RWPE1 (cell line): ENCODE measurements at places on chromosomes 3 and 15.

- DNase-seq, result no peak
Observed at GRCh38 chr3:183158113-183158512, 4.4 kb downstream of the LAMP3 start.

GRCh38 chr3:184610245-184610871 lies 48.8 kb downstream of the EPHB3 start:
- no peak for DNase-seq

GRCh38 chr3:39989746-39990145 lies 180.3 kb downstream of the MYRIP start:
- DNase-seq, result no peak

- DNase-seq, result peak; percentile 8
Observed at GRCh38 chr3:63914312-63914711, 2.1 kb upstream of the SCAANT1 start.

DNA sequence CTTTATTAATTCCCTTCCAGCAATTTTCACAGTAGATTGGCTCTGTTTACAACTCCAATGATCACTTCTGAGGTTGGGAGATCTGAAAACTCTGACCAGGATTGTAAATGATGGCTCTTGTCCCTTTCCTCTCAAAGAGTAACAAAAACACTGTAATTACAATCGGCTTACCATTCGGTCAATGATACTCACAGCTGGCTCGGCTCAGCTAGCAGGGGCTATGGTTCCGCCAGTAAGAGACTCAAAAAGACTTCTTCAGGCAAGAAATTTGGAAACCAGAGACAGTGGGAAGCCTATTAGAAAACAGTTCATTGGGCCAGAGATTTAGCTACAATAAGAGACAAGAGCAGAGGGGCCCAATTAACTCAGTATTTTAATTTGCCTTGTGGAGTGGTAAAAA lies 96.6 kb downstream of the LRRC3B start:
- no peak for DNase-seq

GRCh38 chr3:122572940-122573412 lies 4.5 kb upstream of the PARP15 start:
- peak; percentile 39 for DNase-seq

- peak; percentile 54 for DNase-seq
Observed at GRCh38 chr15:75170711-75171341, 30.9 kb upstream of the C15orf39 start.

GRCh38 chr15:77160562-77161478 lies 89.9 kb upstream of the TSPAN3 start:
- DNase-seq, result peak; percentile 51

DNA sequence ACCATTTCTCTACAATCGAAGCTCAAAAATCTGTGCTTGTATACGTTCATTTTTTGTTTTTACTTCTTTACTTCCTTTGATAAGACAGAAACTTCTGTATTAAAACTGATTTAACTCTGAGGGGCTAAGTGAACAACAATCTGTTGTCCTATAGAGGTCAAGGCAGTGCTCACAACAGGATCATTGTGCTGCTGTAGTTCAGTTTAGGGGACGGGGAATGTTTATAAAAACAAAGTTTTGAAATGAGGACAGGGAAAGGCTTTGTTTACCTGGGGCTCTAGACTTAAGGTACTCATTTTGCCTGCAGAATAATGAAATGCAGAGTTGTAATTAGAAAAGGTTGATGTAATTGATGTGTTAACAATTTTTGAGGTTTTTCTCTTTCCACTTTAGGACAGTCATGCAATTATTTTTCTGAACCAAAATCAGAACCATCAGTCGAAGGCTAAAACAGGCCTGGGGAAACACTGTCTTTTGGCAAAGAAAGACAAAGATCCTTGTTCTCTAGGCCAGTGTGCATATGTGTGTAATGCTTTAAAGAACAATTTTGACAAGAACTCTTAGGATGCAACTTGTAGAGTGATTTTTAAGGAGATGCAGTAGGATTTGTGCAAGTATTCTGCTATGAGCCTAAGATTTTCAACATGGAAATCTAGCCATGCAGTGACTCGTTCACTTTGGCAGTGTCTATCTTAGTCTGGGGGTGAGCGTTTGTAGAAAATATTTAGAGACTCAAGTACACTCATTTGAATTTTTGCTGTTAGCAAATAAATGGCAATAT lies 165.2 kb downstream of the PGPEP1L start:
- DNase-seq, result no peak

- DNase-seq, result no peak
Observed at GRCh38 chr15:65259367-65259797, 27.3 kb downstream of the PARP16 start.

DNA sequence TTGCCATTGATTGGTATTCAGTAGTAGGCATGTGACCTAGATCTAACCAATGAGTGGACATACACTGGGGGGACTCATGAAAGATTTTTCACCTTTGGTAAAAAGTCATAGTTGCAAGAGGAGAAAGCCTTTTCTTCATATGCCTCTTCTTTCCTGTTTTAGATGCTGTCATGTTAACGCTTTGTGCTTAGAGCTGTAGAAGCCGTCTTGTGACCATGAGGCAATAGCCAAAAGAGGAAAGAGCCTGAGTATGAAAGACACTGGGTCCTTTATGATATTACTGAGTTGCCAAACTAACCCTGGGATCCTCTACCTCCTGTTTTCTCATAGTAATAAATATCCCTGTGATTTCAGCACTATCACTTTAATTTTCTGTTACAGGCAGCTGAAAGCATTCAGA lies 396.0 kb downstream of the FHIT start:
- no peak for DNase-seq

GRCh38 chr3:172186607-172187006 lies 147.2 kb downstream of the FNDC3B start:
- DNase-seq, result no peak

DNA sequence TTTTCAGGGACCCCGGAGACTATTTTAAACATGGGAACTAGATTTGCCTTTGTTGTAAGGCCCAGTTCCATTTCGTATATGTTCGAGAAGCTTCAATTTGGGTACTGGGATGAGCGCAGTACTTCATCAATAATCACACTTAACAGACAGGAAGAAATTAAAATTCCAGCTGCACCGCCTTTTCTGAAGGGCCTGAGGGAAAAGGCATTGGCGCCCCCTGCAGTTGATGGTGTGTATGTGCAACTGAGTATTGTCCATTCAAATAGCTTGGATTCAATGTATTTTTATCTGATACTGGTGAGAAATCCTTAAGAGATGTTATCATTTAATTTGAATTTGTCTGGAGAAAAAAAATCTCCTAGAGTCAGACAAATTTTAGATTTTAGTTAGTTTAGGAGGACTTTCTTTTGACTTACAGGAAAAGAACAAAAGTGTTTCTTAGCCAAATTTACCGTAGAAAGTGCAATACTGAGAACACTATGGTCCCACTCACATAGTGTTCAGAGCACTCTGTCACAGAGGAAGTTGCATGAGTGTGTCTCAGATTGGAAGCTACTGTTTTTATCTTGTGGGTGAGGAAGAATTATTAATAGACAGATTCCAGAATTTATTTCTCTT lies 5.4 kb upstream of the ALDH1A2 start:
- DNase-seq, result peak; percentile 41

DNA sequence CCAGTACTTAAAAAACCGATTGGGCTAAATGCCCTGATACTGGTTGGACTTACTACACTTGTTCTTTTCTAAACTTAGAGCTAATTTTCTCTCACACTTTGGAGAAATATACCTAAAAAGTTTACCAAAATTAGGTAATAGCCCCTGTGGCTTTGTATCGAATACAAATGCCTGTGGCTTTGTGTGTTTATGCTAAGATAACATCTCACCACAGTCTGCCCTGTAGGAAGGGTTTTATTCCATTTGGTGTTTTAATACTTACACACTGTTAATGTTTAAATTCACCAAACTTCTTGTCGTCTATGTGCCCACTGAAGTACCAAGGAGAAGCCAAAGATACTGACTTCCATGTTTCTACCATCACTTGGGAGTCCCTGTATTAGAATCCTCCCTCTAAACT lies 66.4 kb downstream of the BCHE start:
- DNase-seq, result no peak

DNA sequence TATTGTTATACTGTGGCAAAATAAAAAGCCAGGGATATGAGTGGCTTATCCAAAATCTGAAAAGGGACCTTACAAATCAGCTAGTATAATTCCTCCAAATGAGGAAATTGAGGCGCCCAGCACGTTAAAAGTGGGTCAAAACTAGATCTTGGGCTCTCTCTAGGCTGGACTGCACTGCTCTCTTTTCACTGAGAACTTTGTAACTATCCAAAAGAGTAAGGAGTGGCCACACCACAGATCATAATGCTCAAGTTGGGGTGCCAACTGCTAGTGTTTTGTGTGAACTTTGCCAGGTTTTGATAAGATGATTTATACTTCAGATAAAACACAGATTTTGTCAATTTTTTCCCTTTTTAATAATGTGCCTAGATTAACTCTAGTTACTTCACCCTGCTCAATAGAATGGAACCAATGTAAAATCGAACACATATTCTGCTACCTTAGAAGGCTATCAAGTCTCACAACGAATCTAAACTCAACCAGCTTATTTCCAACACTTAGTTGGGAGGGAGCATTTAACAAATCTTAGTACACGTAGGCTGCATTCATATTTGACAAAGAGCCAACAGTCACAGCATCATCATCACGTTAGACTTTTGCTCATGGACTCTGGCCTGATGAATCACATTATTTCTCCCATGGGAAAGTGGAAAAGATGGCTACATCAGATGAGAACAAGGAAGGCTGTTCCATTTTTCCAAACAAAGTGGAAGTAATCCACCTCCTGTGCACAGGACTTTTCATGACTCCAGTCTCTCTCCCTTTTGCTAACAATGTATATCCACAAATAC lies 64.4 kb downstream of the ABI3BP start:
- DNase-seq, result no peak

DNA sequence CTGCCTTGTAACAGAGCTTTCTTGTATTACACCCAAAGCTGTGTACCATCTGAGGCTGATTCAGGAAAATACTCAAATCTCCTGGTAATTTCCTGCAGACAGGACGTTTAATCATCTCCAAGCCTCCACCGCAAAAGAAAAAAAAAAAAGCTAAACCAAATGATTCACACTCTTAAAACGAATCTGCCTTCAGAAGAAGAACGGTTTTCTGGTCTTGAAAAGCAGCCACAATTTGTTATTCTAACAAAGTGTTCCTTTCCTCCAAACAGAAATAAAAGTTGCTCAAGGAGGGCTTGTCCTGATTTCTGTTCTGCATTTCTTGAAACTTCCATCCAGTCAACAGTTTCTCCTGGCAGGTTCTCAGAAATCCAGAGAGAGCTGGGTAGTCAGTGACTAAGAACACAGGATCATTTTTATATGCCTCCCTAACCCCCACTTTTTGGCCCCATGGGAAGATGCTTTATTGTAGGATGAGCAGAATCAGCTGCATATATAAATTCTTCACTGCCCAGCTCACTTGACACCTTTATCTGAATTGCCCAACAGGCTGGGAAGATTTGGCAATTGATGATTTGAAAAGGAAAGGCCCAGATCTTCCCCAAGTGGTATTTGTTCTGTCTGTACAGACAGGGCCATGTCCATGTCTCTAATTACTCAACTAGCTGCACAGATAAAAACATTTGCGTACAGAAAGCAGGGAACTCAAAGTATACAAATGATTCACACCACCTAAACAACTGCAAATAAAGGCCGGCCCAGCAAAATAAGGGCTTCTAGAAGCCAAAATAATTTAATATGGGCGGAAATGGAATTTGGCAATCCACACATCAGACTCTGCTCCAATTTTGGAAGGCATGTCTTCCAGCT lies 41.0 kb upstream of the PRICKLE2 start:
- peak; percentile 47 for DNase-seq

DNA sequence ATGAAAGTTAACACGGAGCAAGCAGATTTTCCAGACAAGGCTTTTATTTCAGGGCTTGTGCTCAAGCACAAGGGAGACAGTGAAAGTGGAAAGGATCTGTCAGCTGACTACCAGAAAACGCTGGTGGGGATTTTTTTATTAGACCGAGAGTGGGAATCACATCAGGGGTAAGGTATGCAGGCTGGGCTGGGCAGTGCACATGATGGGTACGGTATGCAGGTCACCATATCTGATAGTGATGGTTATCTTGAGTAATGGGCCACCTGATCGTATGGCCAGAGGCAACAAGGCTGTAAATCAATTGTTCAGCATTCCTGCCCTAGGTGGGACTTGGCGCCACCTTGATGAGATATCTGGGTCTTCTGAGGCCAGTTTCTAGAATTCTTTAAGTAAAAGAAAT lies 36.9 kb upstream of the PIAS1 start:
- DNase-seq, result no peak

- no peak for DNase-seq
Observed at GRCh38 chr3:42500091-42500490, 2.4 kb upstream of the VIPR1 start.
